ENCODE measurements at places on chromosomes 12 and 14.

DNA sequence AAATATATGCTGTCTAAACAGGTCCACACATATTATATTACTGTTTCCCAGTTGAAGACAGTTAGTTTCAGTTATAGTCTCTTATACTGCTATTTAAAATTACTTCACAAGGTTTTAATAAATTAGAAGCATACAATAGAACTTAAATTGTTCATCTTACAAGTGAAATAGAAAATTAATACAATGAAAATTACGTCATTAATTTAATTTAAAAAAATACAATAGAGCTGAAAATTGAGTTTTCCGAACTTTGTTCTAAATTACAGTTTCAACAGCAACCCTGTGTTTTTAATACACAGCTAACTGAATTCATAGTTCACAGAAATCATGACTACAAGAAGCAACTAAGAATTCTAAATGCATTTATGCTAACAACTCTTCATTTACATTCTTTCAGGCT lies 525.7 kb upstream of the FOXG1 start:
- DNase-seq = no peak

- DNase-seq = peak; percentile 47
These were observed 367.6 kb downstream of the RPS29 start for GRCh38 chr14:49218436-49219092.

DNA sequence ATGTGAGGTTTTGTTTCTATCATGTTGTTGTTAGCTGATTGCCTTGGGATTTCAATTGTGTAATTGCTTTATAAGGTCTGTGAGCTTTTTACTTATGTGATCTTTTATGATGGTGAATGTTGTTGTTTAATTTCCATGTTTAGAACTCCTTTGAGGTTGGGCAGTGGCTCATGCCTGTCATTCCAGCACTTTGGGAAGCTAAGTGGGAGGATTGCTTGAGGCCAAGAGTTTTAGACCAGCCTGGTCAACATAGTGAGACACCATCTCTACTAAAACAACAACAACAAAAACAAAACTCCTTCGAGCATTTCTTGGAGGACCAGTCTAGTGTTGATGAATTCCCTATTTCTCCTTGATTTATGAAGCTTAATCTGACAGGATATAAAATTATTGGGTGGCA lies 102.1 kb upstream of the PMCH start:
- DNase-seq = no peak

DNA sequence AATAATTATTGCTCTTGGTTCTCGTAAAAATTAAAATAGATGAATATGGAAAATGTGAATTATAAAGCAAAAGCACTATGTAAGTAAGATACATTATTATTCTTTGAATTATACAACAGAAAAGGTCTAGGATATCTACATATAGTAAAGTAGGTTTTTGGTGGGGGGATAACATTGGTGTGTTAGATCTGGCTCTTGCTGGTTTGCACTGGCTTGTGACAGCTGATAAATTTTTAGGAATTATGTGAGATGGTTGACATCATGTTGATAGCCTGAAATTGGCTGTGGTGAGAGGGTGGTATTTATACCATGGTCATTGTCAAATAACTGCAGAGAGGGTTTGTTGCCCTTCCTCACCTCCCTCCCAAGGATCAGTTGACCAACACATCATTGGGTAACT lies 50.7 kb upstream of the BTG1 start:
- DNase-seq = no peak

DNA sequence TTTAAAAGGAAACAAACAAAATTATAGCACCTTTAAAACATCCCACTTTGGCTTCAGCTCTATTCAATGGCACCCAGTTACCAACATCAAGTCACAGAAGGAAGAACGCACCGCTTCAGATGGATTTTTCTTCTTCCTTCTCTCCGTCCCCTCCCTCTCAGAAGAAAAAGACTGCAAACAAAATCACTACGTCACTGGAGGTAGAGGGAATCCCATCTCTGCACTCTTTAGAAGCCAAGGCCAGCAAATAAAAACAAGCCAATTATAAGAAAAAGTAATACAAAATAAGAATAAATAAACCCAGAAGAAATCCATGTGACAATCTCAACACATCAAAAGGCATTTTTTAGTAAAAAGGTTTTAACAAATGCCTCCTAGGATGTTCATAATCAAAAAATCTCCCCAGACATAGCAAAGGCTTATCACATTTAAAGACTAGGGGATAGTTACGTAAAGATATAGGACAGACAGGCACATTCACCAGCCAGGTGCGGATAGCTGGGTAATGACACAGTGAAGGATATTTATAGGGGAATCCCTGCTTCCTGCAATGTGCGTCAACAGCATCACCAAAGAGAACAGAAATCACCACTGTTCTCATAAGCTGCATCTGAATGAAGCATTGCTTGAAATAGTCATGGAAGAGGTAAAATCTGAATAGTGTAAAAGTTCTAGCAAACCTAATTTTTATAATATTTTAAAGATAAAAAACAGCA lies 89.4 kb downstream of the R3HDM2 start:
- DNase-seq = peak; percentile 14

- DNase-seq = no peak
These were observed 559 bp upstream of the RFC5 start for GRCh38 chr12:118015944-118016343.

GRCh38 chr14:104128981-104129380 lies 9.4 kb upstream of the KIF26A start:
- no peak for DNase-seq

GRCh38 chr12:115756804-115757203 lies 520.7 kb downstream of the MED13L start:
- no peak for DNase-seq

DNA sequence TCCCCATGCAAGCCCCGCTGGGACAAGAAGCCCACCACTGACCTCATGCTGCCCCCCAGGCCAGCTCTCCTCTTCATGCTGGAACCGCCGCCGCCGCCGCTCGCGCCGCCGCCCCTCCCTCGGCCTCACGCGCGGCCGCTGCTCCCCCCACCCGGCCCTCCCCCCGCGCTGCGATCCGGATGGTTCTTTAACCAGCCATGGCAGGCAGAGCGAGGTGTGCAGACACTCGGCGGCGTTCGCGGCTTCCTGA lies at the start of gene DCAF5:
DCAF5 (minus strand) TSS at position 218 of the 250 bp plus-strand sequence; CDS start at position 77, 141 bp downstream.
- DNase-seq = no peak

GRCh38 chr14:38880643-38881524 lies 222.2 kb downstream of the SEC23A start:
- no peak for DNase-seq

DNA sequence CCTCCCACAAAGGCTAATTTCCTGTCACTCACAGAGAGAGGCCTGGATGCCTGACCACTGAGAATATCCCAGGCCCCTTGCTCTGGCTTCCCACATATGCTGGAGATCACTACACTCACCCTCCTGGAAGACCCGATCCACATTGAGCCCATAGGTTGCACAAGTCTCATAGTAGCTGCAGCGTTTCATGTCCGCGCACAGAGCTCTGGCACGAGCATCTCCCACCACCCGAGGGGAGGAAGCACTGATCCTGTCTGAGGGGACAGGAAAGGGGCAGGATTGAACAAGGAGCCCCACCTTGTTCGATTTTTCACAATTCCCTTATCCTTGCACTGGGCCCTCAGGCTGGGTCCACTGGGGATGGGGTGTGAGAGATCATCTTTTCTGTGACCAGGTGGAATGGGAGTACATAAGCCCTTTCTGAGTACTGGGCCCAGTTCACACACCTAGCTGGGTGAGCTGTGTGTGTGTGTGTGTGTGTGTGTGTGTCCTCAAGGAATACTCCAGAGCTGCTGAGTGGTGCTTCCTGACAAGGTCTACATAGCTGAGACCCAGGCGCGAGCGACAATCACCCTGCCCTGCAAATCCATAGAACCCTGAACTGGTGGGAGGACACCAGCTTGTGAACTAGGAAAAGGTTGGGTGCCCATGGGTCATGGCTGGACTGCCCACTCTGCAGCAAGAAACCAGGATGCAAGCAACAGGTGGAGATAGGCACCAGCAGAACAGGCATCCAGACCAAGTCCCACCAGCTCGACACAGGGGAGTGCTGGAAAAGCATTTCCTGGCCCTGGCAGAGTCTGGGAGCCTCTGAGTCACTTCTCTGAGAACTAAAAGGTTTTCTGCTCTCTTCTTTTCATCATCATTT lies 5.6 kb downstream of the AGAP2 start:
- no peak for DNase-seq

- DNase-seq = no peak
These were observed 54.0 kb upstream of the RASSF8 start for GRCh38 chr12:25904442-25904841.

GRCh38 chr14:21136024-21136423 lies 19.8 kb downstream of the OR5AU1 start:
- peak; percentile 10 for DNase-seq

- no peak for DNase-seq
These were observed 68.2 kb downstream of the TMTC2 start for GRCh38 chr12:82754856-82755255.

GRCh38 chr12:31491841-31492598 lies 98.9 kb downstream of the DENND5B start:
- peak; percentile 93 for DNase-seq

DNA sequence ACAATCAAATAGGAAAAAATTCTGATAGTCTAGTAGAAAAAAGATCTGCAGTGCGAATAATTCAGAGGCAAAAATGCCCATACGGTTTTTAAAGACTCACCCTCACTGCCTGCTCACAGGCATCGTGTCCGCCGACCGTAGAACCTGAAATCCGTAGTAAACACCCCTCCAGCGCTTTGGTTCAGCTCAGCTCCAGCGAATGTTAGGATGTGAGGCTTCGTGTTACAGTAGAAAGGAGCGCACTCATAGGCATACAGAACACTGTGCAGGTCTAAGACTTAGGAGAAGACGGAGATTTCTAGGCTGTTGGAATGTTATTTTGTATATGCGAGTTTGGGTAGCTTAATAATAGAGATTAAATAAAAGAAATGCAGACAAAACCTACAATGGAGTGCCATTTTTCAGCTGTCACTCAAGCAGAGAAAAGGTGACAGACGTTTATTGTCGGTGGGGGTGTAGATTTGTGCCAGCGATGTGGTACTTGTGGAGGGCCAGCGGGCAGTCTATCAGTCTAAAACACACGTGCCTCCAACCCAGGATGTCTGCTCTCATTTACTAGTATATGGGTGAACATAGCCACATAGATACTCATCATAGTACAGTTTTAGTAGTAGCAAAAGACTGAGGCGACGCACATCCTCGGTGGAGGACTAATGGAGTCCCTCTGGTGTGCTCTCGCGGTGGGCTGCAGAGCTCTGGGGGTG lies 25.7 kb downstream of the SFSWAP start:
- no peak for DNase-seq

GRCh38 chr12:19189522-19189921 lies 60.0 kb downstream of the PLEKHA5 start:
- no peak for DNase-seq

- no peak for DNase-seq
These were observed 63.2 kb upstream of the FOXN3 start for GRCh38 chr14:89480278-89480677.

GRCh38 chr12:117328556-117329100 lies 32.8 kb downstream of the NOS1 start:
- DNase-seq = no peak

GRCh38 chr14:64364907-64365306 lies 23.2 kb upstream of the MTHFD1 start:
- DNase-seq = peak; percentile 74

- DNase-seq = peak; percentile 11
These were observed 452.4 kb downstream of the KCNH5 start for GRCh38 chr14:62592877-62593276.

GRCh38 chr14:26841920-26842741 lies 244.3 kb upstream of the NOVA1 start:
- peak; percentile 98 for DNase-seq

GRCh38 chr12:94779485-94779884 lies 129.1 kb upstream of the TMCC3 start:
- peak; percentile 98 for DNase-seq

DNA sequence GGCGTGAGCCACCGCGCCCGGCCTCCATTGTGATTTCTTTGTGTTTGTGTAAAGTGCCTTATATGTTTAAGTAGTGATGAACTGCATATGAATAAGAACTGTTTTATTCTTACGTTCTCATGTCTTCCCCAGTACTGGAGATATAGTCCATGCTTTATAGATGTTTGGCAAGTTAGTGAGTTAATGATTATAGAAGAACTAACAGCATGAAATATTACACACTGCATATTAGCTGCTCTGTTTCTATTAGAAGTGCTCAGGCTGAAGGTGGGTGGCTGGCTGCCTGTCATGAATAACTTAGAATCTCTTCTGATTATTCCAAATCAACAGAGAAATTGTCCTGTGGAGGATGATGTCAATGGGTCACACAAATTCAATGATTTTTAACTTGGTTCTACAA lies 709.4 kb downstream of the GALC start:
- DNase-seq = no peak

GRCh38 chr14:95294834-95295599 lies 24.7 kb downstream of the CLMN start:
- peak; percentile 29 for DNase-seq

DNA sequence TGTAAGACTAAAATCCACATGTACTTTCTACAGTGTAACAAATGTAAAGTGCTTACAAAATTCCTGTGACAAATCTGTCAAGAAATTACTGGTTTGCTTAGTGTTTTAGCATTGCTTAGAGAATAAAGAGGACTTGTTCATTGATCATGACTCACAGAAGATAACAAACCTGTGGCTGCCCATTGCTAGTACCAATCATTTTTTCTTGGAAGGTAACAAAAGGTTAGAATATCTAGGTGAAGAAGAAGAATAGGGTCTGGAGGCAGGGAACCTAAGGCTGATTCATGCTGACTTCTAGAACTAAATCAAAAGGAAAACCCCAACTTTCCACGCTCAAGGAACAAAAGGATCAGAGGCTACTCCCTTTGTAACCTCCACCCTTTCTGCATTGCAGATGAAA lies 232.7 kb upstream of the ABCD2 start:
- peak; percentile 20 for DNase-seq

- no peak for DNase-seq
These were observed 21.3 kb downstream of the SLC7A7 start for GRCh38 chr14:22793976-22794375.

GRCh38 chr14:101834800-101835547 lies 73.5 kb downstream of the PPP2R5C start:
- peak; percentile 50 for DNase-seq

GRCh38 chr14:94356379-94357056 lies 31.9 kb downstream of the SERPINA1 start:
- no peak for DNase-seq

GRCh38 chr14:73696466-73697400 lies 17.5 kb downstream of the PNMA1 start:
- DNase-seq = peak; percentile 81

DNA sequence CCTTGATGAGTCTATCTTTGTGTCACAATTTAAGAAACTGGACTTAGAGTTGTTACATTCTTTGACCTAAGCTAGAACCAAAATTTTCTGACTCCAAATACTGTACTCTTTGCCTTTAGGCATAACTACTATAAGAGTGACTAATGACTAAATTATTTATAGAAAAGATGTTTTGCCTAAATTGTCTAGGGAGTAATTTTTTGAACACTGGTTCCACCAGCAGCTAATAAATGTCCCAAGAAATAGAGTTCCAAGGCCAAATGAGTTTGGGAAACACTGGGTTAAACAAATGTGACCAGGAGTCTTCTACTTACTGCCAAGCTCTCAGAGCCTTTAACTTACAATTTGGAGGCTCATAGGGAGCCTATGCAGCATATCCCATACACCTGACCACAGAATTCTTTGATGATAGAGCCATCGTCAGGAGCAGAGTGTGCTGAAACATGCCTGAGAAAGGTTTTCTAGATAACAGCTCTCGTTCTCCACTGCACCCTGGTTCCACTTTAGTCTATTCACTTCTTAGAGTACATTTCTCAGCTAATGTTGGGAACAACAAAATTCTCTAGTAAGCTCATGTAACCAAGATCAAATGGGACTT lies 215.9 kb upstream of the HMGA2 start:
- peak; percentile 68 for DNase-seq

GRCh38 chr14:29444216-29444615 lies 483.4 kb downstream of the PRKD1 start:
- no peak for DNase-seq

Data from astrocyte (in vitro differentiated cells and primary cell).